ENCODE measurements at places on chromosomes 6 and 20.

- DNase-seq = no peak
Observed at GRCh38 chr20:34268851-34269636, 27.8 kb downstream of the ASIP start.

GRCh38 chr20:57676589-57677583 is 32.9 kb downstream of the PMEPA1 start:
- no peak for DNase-seq

- DNase-seq = no peak
Observed at GRCh38 chr6:11414176-11414963, 123.2 kb upstream of the TMEM170B start.

GRCh38 chr6:128731249-128732165 is 151.4 kb upstream of the LAMA2 start:
- no peak for DNase-seq

DNA sequence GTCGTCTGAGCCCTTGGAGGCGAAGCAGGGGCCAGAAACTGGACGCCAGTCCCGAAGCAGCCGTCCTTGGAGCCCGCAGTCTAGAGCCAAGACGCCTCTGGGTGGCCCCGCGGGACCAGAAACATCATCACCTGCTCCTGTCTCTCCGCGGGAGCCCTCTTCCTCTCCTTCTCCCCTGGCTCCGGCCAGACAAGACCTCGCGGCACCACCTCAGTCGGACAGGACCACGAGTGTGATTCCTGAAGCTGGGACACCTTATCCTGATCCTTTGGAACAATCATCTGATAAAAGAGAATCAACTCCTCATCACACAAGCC is 416 bp downstream of the RSPH4A start:
- DNase-seq = no peak

DNA sequence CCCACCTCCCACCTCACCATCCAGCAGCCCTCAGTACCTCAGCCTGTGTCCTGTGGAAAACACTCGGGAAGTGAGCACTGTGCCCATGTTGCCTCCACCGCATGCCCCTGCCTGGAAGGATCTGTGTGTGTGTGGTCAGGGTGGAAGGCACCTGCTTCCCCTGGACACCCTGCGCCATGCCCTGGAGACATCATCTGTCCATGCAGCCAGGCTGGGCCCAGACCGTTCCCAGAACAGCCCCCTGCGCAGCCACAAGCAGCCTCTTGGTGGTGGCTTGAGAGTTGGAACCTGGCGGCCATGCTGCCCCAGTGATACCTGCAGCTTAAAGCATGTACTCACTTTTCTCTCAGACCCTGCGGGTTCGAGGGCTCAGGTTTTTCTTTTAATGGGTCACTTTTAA is 34.9 kb upstream of the SLC22A1 start:
- no peak for DNase-seq

- no peak for DNase-seq
Observed at GRCh38 chr20:31835554-31835953, 9.8 kb downstream of the FOXS1 start.

GRCh38 chr20:3166338-3166912 is 6.8 kb upstream of the FASTKD5 start:
- no peak for DNase-seq

DNA sequence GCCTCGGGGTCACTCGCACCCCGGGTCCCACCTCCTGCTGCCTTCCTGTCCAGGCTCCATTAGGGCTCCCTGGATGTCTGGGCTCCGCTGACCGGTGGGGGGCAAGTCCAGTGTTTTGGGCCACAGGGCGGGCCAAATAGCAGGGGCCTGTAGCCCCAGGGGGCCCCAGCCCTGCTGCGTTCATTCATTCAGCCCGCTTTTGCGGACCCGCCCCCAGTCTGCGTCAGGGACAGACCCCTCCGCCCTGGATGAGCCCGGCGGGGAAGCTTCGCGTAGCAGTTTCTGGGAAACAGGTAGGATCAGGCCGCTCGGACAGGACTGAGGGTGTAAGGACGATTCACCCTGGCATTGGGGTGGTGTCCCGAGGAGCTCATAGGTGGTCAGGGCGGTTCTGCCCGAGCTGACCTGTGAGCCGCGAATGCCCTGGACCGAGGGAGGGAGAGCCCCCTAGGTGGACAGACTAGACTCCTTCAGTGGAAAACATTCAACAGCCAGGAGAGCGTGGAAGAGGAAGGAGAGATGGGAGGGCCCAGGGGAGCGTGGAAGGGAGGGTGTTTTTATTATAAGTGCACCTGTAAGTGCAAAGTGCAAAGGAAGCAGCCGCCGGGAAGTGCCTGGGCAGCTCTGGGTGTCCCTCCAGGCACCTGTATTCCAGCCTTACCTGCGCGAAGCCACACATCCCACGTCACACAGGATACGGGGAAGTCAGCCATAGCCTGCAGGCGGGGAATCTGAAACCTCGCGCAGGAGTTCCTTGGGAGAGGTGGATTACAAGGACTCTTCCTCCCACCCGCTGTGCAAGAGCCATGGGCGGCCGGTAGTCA is 662 bp downstream of the ENTPD6 start:
- no peak for DNase-seq

GRCh38 chr6:49632727-49633126 is 3.9 kb downstream of the RHAG start:
- no peak for DNase-seq

- no peak for DNase-seq
Observed at GRCh38 chr20:53896041-53896440, 174.4 kb downstream of the BCAS1 start.

DNA sequence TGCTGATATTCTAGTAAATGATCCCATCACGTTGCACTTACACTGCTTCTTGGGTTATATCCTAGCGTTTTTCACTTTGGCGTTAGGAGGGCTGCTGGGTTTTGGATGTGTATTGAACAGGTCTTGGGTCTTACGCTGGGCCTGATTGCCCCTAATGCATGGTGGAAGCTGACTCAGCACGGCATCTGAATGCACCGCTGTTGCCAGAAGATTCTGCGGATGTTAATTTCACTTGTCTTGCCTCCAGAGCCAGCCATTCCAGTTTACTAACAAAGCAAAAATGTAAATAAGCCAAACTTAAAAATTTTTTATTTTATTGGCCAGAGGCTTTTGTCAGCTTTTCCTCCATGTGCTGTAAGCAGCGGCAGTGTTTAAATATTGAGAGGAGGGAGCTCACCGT is 233.5 kb downstream of the TMEM242 start:
- no peak for DNase-seq

GRCh38 chr6:100105919-100106529 is 112.0 kb upstream of the MCHR2 start:
- DNase-seq = no peak

GRCh38 chr6:7633361-7633760 is 43.4 kb downstream of the SNRNP48 start:
- DNase-seq = no peak

- DNase-seq = no peak
Observed at GRCh38 chr6:170291271-170292110, 613 bp upstream of the DLL1 start.

DNA sequence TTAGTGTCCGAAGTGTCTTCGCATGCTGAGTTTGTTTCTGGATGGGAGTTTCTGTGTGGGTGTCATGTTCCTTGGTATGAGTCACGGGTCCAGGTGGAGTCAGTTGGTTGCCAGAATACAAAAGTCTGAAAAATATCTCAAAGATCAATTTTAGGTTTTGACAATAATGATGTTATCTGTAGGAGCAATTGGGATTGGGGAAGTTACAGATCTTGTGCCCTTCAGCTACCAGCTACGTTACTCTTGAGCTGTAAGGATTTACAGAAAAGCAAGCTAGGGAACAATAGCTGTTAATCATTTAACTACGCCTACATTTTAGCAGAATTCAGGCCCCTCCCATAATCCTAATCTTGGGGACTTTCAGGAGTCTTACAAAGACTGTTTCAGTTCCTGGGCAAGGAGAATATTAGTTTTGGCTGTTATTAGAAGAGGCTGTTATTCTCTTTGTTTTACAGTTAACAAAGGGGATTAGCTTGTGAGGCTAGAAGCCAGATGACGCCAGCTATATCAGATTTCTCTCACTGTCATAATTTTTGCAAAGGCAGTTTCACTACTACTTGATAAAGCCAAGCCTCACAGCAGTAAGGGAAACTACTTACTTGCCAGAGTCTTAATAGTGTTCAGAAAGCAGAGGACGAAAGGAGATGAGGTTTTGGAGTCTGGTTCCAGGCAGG is 15.4 kb upstream of the SLC22A16 start:
- DNase-seq = no peak

DNA sequence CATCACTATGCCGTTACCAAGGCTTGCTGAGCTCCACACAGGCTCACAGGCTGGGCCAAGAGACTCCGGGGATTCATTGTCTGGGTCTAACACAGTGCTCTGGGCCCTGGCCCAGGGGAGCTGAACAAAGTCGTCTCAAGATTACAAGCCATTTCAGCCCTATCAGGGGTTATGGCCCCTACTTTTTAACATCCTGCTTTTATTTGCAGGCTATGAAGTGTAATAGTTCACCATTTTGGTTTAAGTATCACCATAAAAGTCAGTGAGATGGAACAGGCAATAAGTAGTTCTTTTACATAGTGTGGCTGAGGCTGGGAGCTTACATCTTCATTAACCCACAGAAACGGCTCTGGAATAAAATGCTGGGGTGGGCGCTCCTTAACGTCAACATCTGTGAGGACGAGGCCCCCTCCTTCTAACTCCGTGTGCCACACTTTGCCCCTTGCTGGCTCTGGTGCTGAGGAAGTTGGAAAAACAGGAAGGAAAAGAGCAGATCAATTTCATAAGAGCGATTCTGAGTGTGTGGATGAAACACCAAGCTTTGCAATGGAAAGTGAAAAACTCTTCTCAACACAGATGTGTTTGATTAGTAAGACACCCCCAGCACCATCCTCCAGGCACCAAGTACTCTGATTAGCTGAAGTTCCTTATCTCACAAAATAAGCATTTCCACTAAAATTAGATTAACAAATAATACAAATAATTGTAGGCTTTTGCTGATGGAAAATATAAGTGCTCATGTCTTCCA is 447.3 kb downstream of the MAFB start:
- DNase-seq = no peak

Measured in central memory CD8-positive, alpha-beta T cell (primary cell).